ENCODE measurements at places on chromosomes 11 and 22.

DNA sequence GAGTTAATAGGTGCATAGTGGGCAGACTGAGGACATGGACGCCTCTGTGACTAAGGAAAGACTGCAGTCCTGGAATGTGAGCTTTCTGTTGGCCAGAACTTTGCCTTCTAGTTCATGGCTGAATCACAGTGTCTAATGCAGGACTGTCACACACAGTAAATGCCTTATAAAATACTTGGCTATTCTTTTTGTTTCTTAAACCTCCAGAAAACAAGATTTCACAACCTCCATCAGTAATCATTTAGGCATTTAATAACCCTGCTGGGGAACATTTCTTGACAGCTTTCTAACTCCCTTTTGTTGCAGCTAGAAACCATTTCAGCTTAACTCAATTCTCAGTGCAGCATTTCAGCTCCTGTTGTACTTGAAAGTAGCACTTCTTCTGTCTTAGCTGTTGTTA, 335.8 kb upstream of the DDI1 start:
- DNase-seq: no peak

DNA sequence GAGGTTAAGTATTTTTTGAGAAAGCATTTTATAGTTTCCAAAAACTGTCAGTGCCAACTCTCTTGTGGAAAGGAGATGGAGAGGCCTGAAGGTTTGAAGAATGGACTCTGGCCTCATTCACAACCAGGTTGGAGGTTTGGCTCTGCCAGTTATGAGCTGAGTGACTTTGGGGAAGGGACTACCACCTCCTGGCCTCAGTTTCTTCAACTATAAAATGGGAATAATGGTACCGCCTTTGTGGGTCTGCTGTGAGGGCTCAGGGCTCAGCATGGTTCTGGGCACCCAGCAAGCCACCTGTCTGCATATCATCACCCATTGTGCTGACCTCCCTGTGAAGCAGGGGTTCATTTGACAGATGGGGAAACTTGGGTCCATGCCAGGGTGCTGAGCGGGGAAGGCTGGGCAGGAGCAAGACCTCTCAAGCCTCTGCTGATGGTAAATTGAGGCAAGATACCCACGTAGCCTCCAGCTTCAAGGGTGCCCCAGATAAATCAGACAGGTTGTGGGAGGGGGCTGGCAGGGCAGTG, 3.5 kb upstream of the LIF start:
- no peak for DNase-seq

DNA sequence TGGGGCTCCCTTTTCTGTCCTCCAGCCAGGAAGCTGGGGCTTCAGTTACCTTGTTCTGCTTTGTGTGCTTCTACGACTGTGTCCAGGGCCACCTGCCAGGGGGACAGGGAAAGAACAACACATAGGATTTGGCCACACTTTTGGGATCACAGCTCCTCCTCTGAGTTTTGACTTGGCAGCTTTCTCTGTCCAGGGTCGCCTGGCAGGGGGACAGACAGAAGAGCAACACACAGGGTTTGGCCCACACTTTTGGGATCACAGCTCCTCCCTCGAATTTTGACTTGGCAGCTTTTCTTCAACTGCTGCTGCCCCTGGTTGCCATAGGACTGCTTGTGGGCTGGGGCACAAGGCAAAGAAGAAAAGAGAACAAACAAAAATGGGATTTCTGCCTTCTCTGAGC, 19.1 kb downstream of the INCENP start:
- no peak for DNase-seq

DNA sequence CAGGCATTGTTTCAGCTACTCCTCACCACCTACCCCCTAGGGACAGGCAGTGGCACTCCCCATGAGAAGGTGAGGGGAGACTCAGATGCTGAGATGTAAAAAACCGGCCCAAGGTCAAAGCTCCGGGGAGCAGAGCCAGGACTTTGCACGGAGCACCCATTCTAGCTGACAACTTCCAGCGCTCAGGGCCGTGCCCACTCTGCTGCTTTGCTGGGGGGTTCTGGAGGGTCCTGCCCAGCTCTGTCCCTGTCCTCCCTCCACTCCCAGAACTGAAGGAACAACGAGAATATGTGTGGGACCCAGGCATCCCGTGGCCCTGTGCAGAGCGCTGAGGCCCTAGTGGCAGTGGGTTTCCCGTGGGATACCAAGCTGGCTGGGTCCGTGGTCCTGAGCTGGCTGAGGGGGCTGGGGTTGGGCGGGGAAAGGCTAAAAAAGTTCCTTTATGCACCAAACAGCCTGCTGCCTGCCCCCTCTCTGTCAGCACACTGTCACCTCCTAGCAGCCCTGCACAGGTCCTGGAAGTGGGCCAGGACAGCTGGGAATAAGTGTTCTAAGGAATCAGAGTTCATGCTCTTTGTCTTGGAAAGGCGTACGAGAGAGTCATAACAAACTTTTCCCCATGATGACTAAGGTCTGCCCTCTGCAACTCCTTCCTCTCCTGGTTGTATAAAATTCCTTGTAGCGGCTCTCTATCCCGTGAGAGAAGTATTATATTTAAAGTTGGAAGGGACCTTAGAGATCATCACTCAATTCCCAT, 1.9 kb downstream of the MS4A10 start:
- DNase-seq: no peak

DNA sequence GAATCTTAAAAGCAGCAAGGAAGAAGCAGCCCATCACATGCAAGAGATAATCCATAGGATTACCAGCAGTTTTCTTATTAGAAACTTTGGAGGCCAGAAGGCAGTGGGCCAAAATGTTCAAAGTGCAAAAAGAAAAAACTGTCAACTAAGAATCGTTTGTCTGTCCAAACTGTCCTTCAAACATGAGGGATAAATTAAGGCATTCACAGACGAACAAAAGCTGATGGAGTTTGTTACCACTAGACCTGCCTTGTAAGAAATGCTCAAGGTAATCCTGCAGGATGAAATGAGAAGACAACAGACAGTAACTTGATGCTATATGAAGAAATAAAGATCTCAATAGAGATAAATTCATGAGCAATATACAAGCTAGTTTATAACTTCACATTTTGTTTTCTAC, 150.4 kb downstream of the WNT7B start:
- no peak for DNase-seq

GRCh38 chr11:9038541-9038940, 34.7 kb upstream of the NRIP3 start:
- no peak for DNase-seq

- DNase-seq: no peak
Measured at GRCh38 chr11:79019975-79020374, 420.9 kb downstream of the TENM4 start.

GRCh38 chr22:20011123-20011992, 5.3 kb downstream of the ARVCF start:
- no peak for DNase-seq

- no peak for DNase-seq
Measured at GRCh38 chr22:48057116-48057835, 1294.8 kb downstream of the TBC1D22A start.

GRCh38 chr11:1030556-1030955, 6.0 kb downstream of the MUC6 start:
- no peak for DNase-seq

All from esophagus squamous epithelium (tissue), 5 donors.